ENCODE measurements at places on chromosomes 1 and 21. TPM values are rescaled to one million over a fixed set of nuclear protein-coding genes. Genes with fewer than 3 reads are reported as not detected.
A peak's percentile ranks its signal among the peaks of the same experiment; 100 is the strongest.

- no peaks in the 10 kb centered on the region for H3K36me3 ChIP-seq
- H3K4me1 ChIP-seq: no peaks in the 10 kb centered on the region
- DNase-seq: no peak
- no peak overlapping the region for H3K27ac ChIP-seq
- H3K4me3 ChIP-seq: no peak overlapping the region
These were observed 481.7 kb upstream of the NR5A2 start for GRCh38 chr1:199545780-199546179.

DNA sequence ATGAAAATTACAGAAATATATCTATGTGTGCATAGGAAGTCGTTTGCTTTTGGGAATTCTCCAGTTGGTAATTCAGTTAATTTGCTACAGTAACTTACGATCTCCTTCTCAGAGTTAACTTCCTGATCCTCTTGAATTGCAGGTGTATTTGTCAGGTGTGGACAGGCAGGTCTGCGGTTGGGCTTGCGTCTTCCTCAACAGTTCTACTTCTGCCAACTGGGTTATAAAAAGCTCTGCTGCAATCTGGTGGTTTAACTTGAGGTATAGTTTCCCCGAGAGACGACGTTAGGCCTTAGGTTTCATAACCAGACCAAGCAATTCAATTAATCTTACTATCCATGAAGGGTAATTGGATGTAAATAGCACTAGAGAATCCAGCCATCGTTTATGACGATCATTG, 88.2 kb downstream of the GABPA start:
- no peak for DNase-seq
- H3K27me3 ChIP-seq: no peaks in the 10 kb centered on the region
- no peak overlapping the region for H3K27ac ChIP-seq
- H3K36me3 ChIP-seq: no peaks in the 10 kb centered on the region
- H3K4me3 ChIP-seq: no peak overlapping the region

RGS5 gene
- 71.2 TPM for total RNA-seq

- H3K4me1 ChIP-seq: peaks cover 19% of the 10 kb centered on the region
- no peak overlapping the region for H3K27ac ChIP-seq
- H3K4me3 ChIP-seq: no peak overlapping the region
- no peak for DNase-seq
- no peaks in the 10 kb centered on the region for H3K36me3 ChIP-seq
These were observed 2.3 kb downstream of the HS2ST1 start for GRCh38 chr1:86916752-86917151.

GRCh38 chr1:15807121-15807520, 328 bp downstream of the UQCRHL start:
- H3K27ac ChIP-seq: no peak overlapping the region
- H3K4me3 ChIP-seq: no peak overlapping the region
- no peaks in the 10 kb centered on the region for H3K27me3 ChIP-seq
- no peaks in the 10 kb centered on the region for H3K36me3 ChIP-seq
- no peak for DNase-seq
- no peaks in the 10 kb centered on the region for H3K4me1 ChIP-seq

DNA sequence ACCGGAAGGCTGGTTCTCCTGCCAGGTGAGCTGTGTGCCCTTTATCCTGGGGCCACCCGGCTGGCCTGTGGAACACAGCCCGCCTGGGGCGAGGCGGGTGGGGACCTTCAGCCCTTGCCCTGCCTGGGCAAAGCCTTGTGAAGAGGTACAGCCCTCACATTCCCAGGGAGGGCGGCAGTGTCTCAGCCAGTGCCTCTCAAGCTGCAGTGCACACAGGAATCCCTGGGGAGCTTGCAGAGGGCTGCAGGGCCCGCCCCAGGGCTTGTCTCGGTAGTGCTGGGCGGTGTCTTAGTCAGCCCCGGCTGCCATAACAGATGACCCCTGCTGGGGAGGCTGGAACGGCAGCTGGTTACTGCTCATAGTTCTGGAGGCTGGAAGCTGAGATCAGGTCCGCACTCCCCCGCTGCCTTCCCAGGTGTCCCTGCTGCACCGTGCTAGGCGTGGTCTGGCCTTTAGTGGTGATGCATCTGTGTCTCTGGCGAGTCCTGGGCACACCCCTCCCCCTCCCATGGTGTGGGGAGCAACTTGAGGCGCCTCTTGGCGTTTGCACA, 12.6 kb downstream of the DFFB start:
- no peaks in the 10 kb centered on the region for H3K4me1 ChIP-seq
- H3K27me3 ChIP-seq: no peaks in the 10 kb centered on the region
- no peak for DNase-seq
- no peak overlapping the region for H3K27ac ChIP-seq
- peaks cover 42% of the 10 kb centered on the region for H3K36me3 ChIP-seq
- no peak overlapping the region for H3K4me3 ChIP-seq

SAMD11 gene
- 0.17 TPM for total RNA-seq

GRCh38 chr1:57506941-57507340, 83.1 kb upstream of the DAB1 start:
- DNase-seq: no peak
- no peaks in the 10 kb centered on the region for H3K36me3 ChIP-seq
- no peak overlapping the region for H3K27ac ChIP-seq
- H3K27me3 ChIP-seq: no peaks in the 10 kb centered on the region
- no peaks in the 10 kb centered on the region for H3K4me1 ChIP-seq
- H3K4me3 ChIP-seq: no peak overlapping the region

DNA sequence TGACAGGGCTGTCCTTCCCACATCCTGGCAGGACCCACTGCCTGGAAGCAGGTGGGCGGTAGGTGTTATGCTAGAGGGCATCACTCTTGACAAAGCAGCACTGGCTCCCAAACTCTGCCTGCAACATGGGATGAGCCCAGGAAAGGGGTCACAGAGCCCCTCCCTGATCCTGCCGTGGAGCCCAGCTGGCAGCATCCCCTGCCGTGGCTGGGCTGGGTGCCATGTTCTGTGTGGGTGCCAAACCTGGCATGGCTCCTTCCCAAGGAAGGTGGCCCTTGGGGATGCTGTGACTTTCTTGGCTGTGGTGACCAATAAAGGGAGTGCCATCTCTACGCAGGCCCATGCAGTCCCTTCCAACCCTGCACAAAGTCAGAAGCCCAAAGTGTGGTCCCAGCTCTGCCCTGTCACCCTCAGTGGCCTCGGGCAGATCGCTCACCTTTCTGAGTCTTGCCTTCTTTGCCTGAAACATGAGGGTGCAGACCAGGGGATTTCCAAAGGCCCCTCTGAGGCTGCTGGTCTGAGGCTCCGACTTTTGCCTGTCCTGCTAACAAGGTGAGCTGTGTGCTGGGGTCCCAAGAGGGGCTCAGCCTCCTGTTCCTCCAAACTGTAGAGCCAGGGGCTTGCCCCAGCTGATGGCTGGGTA, 6.0 kb downstream of the CDK18 start:
- H3K36me3 ChIP-seq: no peaks in the 10 kb centered on the region
- no peak for DNase-seq
- peaks cover 11% of the 10 kb centered on the region for H3K4me1 ChIP-seq
- no peaks in the 10 kb centered on the region for H3K27me3 ChIP-seq

DNA sequence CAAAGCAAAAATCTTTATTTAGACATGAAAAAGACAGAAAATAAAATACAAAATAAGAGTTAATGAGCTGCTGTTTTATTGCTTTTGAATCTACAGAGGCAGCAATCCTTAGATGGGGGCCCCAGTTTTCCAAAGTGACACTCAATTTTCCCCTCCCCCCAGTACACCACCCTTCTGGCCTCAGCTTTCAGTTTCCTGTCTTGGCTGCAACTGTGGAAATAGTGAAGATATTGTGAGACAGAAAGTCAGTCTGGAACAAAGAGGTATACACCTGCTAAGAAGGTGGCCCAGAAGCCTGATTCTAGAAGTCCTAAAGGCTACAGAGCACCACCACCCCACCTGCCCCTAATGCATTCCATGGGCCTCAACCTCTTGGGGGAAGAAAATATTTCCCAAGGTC, 1.1 kb upstream of the MTMR11 start:
- H3K36me3 ChIP-seq: no peaks in the 10 kb centered on the region
- no peaks in the 10 kb centered on the region for H3K27me3 ChIP-seq
- no peak for DNase-seq
- H3K27ac ChIP-seq: peak overlapping the region; percentile 92
- H3K4me1 ChIP-seq: peaks cover 47% of the 10 kb centered on the region

VWA5B1 gene
- not detected for total RNA-seq

RAB42 gene
- total RNA-seq: not detected

- peak; percentile 34 for DNase-seq
- no peaks in the 10 kb centered on the region for H3K36me3 ChIP-seq
- peak overlapping the region; percentile 68 for H3K27ac ChIP-seq
- peaks cover 18% of the 10 kb centered on the region for H3K4me1 ChIP-seq
- H3K27me3 ChIP-seq: peaks cover 12% of the 10 kb centered on the region
- no peak overlapping the region for H3K4me3 ChIP-seq
These were observed 85.4 kb downstream of the SIK1 start for GRCh38 chr21:43341378-43342161.

- no peak overlapping the region for H3K27ac ChIP-seq
- H3K4me3 ChIP-seq: no peak overlapping the region
- peaks cover 16% of the 10 kb centered on the region for H3K4me1 ChIP-seq
These were observed 18.3 kb upstream of the IFNGR2 start for GRCh38 chr21:33384841-33385331.

OLIG1 gene
- not detected for total RNA-seq

DNA sequence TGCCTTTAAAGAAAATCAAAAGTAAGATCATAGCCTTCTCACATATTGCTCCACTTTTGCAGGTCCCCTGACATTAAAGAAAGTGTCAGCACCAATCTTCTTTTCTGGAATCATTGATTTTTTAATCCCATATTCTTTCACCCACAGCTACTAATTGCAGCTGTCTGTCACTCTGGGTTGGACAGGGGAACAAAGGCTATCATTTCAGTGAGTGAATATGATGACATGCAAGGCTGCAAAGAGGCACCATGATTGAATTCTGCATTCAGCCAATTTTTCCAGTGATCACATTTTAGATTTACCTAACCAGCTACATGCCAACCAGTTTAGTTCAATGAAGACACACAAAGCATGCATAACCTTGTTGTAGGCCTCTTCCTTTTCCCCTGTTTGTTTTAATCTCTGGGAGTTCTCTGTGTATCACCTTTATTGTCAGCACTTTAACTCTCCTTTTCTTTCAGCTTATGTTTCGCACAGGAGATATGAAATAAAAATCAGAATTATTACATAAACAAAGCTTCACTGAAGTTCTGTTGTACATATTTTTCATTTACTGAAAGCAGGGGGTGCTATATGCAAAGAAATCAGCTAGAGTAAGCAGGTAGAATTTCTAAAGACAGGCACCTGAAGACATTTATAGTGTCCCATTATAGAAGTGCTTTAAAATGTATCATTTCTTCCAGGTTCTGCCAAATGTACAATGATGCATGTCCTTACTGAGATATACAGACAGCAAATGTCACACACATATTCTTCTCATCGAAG, 584.8 kb downstream of the PLA2G4A start:
- no peak overlapping the region for H3K27ac ChIP-seq
- no peaks in the 10 kb centered on the region for H3K36me3 ChIP-seq
- H3K4me1 ChIP-seq: no peaks in the 10 kb centered on the region

HLX gene
- total RNA-seq: 3.5 TPM

- H3K4me1 ChIP-seq: no peaks in the 10 kb centered on the region
- DNase-seq: no peak
- no peaks in the 10 kb centered on the region for H3K27me3 ChIP-seq
- no peak overlapping the region for H3K27ac ChIP-seq
These were observed 57.8 kb downstream of the WNT9A start for GRCh38 chr1:227889863-227890405.

DNA sequence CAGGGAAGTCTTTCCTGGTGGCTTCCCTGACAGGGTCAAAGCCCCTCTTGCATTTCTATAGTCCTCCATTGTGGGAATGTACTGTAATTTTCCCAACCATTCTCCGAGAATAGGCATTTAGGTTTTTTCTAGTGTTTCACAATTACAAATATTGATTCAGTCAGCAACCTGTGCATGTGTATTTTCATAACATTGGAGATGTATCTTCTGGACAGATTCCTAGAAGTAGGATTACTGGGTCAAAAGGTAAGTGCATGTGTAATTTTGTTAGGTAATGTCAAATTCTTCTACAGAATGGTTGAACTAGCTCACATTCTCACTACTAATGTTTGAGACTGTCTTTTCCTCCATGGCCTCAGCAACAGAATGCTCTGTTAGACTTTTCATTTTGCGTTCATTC, 8.3 kb upstream of the PLA2G2A start:
- no peak for DNase-seq
- H3K27ac ChIP-seq: no peak overlapping the region
- H3K36me3 ChIP-seq: no peaks in the 10 kb centered on the region

NBPF3 gene
- total RNA-seq: 0.73 TPM

GRCh38 chr1:71623888-71624287, 543.1 kb upstream of the ZRANB2 start:
- H3K27me3 ChIP-seq: no peaks in the 10 kb centered on the region
- H3K4me1 ChIP-seq: no peaks in the 10 kb centered on the region
- no peak for DNase-seq
- no peaks in the 10 kb centered on the region for H3K36me3 ChIP-seq
- H3K4me3 ChIP-seq: no peak overlapping the region
- H3K27ac ChIP-seq: no peak overlapping the region

- H3K36me3 ChIP-seq: no peaks in the 10 kb centered on the region
- DNase-seq: no peak
- no peak overlapping the region for H3K27ac ChIP-seq
- H3K27me3 ChIP-seq: no peaks in the 10 kb centered on the region
These were observed 99.4 kb downstream of the ZMYM4 start for GRCh38 chr1:35367914-35368313.

TMEM82 gene
- total RNA-seq: 0.33 TPM
